ENCODE measurements at places on chromosomes 1 and 21.
A peak's percentile ranks its signal among the peaks of the same experiment; 100 is the strongest.

- no peak for DNase-seq
These were observed 1.3 kb upstream of the GPATCH4 start for GRCh38 chr1:156602557-156602993.

GRCh38 chr1:208803011-208803811 is 559.0 kb upstream of the PLXNA2 start:
- no peak for DNase-seq

DNA sequence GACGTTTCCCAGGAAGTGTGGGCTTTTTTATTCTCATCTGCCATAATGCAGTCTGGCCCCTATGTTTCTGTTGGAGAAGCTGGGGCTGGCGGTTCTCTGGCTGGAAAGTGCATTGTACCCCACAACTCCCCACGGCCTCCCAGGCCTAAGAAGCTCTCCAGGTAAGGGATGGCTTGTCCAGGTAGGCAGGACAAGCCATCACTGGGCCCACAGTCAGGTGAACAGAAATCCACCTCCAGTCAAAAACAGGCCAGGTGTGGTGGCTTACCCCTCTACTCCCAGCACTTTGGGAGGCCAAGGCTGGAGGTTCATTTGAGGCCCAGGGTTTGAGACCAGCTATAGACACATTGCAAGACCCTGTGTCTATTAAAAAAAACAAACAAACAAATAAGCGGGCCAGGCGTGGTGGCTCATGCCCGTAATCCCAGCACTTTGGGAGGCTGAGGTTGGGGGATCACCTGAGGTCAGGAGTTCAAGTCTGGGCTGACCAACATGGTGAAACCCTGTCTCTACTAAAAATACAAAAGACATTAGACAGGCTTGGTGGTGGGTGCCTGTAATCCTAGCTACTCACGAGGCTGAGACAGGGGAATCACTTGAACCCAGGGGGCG is 3.1 kb upstream of the WNT9A start:
- no peak for DNase-seq

DNA sequence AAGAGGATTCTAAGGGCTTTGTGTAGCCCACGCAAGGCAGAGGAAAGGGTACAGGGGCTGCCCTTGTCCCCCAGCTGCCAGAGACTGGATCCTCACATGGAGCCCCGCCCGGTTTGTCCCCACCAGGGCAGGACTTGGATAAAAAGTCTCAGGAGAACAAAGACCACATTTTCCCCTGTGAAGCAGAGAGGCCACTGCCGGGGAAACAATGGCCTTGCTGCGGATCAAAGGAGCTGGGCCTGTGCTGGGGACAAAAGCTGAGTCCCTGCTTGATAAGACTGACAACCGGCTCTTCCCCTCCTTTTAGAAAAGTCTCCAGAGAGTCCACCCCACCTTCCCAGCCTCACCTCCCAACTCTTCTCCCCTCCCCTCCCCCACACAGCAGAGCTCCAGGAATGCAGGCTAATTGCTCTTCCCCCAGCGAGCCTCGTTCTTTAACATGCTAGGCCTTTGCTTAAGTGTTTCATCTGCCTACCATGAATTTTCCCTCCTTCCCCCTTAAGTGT is 142.4 kb downstream of the PLPP3 start:
- DNase-seq: no peak

DNA sequence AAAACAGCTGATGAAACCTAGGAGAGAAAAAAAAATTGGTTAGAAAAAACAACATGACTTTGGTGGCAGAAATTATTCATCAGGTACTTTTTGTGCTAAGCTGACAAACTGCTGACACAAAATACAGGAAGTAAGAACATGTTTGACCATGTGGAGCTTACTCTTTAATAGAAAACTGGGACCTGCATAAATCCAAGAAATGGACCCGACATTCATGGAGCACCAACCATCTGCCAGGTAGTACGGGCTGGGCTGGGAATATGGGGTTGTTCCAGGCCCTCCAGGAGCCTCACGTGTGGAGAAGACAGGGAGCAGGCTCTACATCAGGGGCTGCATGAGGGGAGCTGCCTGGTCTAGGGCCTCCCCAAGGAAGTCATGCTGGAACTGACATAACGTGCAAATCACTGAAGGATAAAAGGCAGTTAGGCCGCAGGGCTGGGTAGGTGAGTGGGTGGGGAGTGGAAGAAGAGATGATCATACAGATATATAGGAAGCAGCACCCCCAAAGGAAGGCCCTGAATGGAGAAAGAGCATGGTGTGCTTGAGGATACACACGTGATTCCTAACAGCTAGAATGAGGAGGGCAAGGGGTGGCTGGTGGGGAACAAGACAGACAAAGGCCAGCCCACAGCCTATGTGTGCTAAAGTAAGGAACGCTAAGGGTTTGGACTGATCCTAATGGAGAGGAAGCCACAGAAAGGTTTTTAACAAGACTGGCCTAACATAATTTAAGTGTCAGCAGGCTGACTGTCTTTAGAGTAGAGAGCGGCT is 26.1 kb downstream of the CD58 start:
- no peak for DNase-seq

DNA sequence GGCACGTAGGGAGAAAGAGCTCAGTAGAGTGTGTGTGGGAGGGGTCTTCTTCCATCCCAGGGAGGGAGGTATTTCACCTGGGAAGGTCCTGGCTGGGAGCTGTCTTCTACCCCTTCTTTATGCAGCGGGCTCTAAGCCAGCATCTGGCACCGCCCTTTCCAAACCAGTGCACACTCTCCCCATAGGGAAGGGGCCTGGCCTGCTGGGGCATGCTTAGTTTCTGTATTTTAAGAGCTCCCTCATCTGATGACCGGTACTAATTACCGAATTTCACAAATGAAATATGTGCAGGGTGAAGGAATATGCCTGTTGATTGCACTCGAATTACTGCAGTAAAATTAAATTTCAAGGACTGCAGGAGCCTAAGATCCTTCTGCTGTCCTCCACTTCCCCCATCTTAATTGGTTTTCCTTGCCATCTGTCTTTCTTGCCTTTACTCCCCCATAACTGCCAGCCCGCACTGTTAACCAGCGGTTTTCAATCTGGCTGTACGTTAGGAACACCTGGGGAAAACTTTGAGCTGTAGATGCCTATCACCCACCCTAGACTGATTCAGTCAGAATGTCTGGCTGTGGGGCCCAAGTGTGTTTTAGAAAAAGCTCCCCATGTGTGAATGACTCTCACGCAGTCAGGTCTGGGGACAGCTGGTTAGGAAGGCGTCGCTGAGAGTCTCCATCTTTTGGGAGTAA is 20.1 kb downstream of the GALNT2 start:
- no peak for DNase-seq

DNA sequence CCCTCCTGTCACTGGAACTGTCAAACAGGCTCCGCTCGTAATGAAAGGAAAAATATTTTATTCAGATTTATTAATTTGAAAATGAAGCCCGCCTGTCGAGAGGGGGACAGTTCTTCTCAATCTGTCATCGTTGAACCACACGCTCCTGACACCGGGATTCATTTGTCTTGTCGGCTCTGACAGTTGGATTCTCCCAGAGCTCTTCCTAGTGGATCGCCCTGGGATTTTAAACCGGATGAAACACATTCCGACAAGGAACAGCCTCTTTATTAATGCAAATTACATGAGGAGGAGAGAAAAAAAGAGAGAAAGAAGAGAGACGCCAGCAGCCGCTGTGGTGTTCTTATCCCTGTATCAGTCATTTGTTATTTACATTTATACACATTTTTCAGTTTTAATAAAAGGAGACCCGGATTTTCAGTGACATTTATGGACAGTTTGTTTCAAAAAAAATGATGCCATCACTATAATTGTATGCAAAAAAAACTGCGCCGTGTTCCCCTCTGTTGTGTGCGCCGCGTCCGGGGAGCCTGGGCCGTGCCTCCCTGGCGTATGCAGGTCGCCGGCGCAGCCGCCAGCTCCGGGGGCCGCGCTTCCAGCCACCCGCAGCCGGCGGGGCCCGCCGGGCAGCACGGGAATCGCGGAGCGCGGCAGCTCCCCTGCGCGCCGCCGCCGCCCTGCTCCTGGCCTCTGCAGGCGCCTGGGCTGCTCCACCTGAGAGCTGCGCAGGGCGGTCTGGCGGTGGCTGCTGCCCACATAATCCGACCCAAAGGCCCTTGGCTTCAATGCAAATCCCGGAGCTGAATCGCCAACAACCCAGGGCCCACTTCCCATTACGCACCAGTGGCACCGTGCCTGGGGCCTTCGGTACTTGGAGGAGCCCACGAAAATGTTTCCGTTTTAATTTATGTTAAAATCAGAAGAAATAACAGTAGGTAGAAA is 237.9 kb upstream of the PBX1 start:
- DNase-seq: peak; percentile 35
